ENCODE measurements at places on chromosomes 3 and 15.
A peak's percentile ranks its signal among the peaks of the same experiment; 100 is the strongest.

GRCh38 chr3:34077417-34078195 lies 279.2 kb downstream of the PDCD6IP start:
- DNase-seq, result no peak

DNA sequence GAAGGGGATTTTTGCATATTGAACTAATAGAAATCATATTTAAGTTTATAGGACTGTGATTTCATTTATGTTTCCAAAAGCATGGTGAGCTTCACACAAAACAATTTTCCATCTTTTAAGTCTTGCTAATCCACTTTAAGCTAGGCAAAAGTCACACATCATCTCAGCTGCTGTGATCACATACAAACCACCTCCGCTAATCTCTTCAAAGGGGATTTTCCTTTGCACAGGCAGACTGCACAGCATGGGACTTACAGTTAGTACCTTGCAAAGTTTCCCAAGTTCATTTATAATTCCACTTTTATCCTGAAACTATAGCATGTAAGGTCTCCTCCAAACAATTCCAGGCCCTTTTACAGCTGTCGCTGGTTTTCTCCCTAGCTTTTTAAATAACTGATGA lies 225.1 kb upstream of the CNTN3 start:
- DNase-seq, result no peak

DNA sequence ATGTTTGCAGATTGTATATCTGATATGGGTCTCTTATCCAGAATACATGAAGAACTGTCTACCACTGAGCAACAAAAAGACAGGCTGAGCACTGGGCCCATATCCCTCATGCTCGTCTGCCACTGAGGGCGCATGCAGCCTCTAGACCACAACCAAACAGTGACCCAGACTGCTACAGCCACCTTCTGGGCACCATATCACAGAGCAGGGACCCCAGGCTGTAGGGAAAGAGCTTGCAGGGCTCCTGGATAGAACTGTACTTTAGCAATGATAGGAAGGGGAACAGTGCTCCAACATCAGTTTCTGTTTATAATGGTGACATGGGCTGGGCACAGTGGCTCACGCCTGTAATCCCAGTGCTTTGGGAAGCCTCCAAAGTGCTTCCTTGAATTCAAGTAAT lies 40.2 kb upstream of the TMEM87A start:
- DNase-seq, result no peak

DNA sequence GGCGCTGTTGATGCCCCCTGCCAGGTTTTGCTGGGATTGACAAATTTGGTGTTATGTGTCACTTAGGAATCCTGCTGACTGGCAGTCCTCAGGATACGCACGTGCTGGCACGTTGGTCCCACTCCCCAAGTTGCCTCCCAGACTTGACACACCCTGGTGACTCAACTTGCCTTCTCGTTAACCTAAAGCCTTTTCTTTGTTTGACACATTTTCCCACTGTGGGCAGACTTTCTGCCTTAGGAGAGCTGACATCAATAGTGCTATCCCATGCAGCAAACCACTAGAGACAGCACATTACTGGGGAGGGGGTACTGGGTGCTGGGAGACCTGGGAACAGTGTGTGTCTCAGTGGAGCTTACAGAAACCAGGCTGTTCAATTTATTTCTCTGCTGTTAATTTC lies 104.3 kb downstream of the OXNAD1 start:
- no peak for DNase-seq

GRCh38 chr3:56787784-56788256 lies 13.9 kb downstream of the ARHGEF3 start:
- DNase-seq, result peak; percentile 37

- DNase-seq, result no peak
Measured at GRCh38 chr15:73386886-73387506, 18.2 kb upstream of the HCN4 start.
